ENCODE measurements at places on chromosomes 1 and 21.

- no peak for DNase-seq
Observed at GRCh38 chr1:42998386-42998785, 39.7 kb upstream of the SLC2A1 start.

GRCh38 chr1:115925467-115925866 lies 50.8 kb upstream of the SLC22A15 start:
- DNase-seq, result no peak

- DNase-seq, result no peak
Observed at GRCh38 chr1:236489710-236490377, 33.9 kb upstream of the LGALS8 start.

- DNase-seq, result no peak
Observed at GRCh38 chr1:201205036-201205435, 14.4 kb downstream of the IGFN1 start.

- no peak for DNase-seq
Observed at GRCh38 chr1:11664336-11665065, 501 bp downstream of the FBXO6 start.

DNA sequence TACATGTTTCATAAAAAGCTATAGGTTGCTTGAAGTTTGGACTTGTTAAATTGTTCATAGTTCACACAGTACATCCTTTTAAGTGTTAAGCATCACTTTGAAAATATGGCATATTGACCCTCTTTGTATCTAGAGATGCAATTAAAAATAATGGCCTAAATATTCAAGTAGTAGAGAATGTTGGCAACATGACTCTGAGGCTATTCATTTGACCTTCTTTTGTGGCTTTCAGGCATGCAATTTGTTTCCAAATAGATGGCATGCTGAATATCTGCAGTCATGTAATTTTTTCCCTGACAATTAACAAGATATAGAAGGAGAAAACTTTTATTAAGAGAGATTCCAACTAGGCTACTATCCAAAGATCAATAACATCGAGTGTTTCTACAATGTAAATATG lies 230.5 kb upstream of the ZRANB2 start:
- no peak for DNase-seq

GRCh38 chr1:29975036-29975694 lies 738.8 kb downstream of the PTPRU start:
- no peak for DNase-seq

DNA sequence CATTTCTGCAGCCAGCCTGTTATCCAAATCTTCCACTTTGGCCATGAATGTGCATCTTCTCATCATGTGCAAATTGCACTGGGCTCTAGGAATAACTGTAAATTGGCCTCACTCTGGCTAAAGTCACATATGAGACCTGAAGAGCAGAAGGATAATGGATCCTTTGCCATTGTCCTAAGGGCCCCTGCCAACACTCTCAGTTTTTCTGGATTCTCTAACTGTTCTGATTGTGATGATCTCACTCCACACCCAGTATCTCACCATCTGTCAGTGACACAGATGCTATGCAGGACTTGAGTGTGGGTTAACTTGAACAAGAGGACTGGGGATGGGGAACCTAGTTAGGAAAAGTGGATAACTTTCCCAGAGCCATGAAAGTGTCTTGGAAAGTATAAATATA lies 8.5 kb upstream of the FYB2 start:
- DNase-seq, result no peak

Data from cortex of kidney (tissue), 1 donor.